ENCODE measurements at places on chromosomes 1 and 21.

- DNase-seq = no peak
Observed at GRCh38 chr1:8604041-8604945, 213.1 kb downstream of the RERE start.

DNA sequence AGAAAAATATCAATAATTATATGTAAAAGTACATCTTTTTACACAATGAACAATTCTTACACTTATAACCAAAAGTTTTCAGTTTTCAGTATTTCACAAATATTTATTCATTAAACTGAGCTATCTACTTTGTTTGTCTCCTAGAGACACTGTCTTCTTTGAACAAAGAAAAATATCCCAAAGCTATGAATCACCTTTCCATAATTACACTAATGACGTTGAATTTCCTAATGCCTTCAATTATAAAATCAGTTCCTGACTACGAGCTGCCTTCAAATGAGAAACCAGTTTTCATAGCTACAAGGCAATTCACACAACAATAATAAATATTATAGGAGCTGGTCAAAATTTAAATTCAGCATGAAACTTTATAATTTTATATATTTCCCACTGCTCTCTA lies 201.8 kb upstream of the BRINP3 start:
- DNase-seq = no peak

GRCh38 chr1:26028490-26028980 lies 7.0 kb downstream of the EXTL1 start:
- no peak for DNase-seq

GRCh38 chr1:160538985-160539651 lies 16.1 kb upstream of the SLAMF6 start:
- no peak for DNase-seq

DNA sequence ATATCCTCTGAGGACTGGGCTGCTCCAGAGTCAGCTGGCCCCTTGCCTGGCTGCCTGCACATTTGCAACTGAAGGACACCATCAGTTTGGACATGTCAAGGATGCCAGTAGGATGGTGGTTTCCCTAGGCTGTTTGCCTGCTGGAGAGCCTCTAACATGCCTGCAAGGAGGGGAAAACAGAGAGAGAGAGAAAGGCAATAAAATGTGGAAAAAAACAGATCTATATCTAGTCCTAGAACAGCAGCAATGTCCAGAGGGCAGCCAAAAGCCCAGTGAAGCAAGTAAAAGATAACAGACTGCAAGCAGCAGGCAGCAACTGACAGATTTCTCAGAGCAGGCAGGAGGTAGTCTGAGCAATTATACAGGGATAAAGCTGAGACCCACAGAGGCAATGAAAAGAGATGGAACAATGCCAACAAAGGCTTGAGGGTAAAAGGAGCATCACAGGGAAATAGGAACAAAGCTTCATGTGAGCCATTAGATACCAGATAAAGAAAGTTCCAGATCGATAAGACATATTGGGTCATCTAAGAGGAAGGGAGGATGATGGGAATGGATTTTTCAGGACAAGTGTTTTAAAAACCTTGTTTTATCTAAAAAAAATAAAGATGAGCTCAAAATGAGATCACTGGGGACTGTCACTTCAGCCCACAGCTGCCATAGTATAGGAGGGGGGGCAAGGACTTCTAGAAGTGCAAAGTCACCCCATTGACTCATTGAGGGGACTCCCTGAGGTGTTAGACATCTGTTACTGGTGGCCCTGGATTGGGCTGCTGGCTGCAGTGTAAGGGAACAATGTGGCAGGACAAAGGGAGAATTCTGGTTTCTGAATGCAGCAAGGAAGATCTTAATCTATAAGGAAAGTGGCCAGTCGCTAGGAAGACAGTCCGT lies 38.6 kb upstream of the GADD45A start:
- no peak for DNase-seq

- DNase-seq = no peak
Observed at GRCh38 chr1:9120312-9120958, 8.5 kb downstream of the GPR157 start.

DNA sequence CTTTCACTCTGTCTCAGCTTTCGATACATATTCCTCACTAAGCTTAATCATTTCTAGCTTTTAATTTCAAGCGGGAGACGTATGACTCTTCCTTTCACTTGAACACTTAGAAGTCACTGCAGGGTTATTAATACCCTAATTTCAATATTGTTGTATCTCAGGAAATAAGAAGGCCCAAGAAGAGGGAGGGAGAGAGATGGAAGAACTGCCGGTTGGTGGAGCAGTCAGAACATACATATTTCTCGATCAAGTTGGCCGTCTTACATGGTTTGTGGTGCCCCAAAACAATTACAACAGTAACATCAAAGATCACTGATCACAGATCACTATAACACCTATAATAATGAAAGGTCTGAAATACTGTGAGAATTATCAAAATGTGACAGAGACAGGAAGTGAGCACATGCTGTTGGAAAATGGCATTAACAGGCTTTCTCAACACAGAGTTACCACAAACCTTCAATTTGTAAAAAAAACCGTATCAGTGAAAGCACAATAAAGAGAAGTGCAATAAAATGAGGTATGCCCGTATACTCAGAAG lies 145.4 kb upstream of the HP1BP3 start:
- no peak for DNase-seq

DNA sequence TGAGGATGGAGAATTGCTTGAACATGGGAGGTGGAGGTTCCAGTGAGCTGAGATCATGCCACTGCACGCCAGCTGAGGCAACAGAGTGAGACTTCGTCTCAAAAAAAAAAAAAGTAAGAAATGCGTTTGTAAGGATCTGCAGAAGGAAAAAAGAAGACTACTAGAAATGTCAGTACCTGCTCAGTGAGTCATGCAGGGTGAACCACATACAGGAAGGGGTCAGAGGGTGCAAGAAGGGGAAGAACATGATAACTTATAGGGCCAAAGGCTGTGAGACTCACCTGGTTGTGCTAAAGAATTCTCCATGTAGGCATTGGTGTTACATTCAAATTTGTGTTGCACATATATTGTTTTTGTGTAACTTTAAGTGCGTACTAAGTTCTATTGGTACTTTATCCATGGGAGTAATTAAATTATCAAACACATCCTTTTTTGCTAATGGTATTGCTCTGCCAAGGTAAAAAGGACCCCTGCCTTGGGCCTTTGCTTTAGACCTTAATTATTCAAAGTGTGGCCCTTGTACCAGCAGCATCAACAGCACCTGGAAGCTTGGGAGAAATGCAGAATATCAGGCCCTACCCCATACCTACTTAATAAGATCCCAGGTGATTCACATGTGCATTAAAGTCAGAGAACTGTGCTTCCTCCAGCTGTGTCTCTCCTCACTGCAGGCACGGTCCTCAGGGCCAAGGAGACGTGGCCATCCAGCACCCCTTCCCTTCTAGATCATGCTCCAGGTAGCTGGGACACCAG lies 96.4 kb upstream of the PPP2R5A start:
- no peak for DNase-seq

GRCh38 chr1:209248649-209249279 lies 334.8 kb upstream of the CAMK1G start:
- DNase-seq = no peak

- DNase-seq = no peak
Observed at GRCh38 chr1:244836135-244836521, 670 bp downstream of the COX20 start.

DNA sequence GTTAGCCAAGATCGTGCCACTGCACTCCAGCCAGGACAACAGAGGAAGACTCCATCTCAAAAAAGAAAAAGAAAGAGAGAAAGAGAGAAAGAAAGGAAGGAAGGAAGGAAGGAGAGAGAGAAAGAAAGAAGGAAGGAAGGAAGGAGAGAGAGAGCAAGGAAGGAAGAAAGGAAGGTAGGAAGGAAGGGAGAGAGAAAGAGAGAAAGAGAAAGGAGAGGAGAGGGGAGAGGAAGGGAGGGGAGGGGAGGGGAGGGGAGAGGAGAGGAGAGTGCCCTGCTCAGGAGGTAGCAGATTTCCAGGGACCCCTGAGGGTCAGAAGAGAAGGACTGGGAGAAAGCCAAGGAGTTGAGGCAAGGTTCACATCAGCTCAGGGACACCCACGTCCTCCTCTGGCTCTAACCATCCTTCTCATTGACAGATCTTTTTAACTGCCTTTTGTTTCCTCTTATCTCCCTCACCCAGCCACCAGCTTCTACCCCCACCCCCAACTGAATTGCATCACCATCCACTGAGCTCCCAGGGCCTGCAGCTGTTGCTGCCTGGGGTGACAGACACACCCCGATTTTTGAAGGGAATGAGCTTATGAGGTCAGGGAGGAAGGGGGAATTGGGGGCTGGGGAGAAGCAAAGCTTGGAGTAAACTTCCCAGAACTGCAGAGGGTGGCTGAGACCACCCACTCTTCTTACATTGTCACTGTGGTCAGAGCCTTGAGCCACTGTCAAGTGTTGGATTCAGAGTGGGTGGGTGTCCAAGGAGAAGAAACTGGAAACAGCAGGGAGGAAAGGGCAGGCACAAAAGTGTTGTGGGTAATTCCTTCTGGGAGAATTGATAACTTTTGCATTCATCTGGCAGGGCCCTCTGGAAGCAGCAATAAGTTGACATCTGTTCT lies 91.6 kb downstream of the GLUL start:
- DNase-seq = no peak

- no peak for DNase-seq
Observed at GRCh38 chr1:197671140-197671539, 104.1 kb downstream of the DENND1B start.

DNA sequence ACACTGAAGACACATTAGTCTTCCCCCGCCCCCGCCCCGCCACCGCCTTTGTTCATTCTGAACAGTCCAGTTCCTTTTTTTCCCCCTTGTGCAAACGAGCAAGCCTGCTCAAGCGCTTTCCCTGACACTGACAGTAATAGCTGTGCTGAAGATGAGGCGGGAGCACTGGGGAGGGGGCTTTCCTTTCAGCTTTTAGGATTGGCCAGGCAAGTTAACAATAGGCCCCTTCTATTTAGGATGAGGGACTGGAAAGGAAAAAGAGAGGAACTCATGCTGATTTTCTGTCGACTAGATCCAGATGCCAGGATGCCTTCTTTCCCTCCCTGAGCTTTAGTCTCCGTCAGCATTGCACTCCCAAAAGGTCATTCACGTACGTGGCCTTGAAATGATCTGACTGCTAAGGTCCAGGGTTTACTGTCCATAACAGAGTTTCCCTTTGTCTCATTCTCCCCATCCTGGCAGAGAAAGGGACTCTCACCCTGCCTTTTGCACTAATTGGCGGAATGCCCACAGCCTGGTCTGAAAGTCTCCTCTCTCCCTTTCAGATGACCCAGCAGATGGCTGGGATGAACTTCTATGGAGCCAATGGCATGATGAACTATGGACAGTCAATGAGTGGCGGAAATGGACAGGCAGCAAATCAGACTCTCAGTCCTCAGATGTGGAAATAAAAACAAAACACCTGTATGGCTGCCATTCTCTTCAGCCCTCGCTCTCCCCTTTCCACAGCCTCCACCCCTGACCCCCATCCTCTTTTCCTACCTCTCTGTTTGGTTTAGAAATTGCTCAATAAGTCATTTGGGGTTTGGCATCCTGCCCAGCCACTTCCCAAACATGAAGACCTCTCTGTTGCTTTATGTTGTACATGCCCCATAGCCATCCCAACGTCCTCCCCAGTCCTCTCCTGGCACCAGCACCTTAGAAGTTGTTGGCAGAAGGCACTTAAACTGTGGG lies 28.6 kb upstream of the ZFP69B start:
- no peak for DNase-seq

DNA sequence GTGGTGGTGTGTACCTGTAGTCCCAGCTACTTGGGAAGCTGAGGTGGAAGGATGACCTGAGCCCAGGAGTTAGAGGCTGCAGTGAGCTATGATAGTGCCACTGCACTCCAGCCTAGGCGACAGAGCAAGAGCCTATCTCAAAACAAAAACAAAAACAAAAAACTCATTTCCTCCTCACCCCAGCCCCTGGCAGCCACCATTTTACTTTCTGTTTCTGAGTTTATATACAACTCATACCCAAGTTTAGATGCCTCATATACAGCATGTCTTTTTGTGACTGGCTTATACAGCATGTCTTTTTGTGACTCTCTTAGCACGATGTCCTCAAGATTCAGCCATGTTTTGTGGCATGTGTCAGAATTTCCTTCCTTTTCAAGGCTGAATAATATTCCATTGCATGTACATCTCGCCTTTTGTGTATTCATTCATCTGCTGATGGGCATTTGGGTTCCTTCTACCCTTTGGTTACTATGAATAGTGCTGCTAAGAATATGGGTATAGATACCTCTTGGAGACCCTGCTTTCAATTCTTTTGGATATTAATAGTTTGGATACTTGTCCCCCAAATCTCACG lies 14.7 kb downstream of the COA7 start:
- DNase-seq = no peak

- DNase-seq = no peak
Observed at GRCh38 chr1:171366816-171367215, 52.8 kb downstream of the FMO4 start.

GRCh38 chr1:110223127-110223526 lies 13.0 kb downstream of the KCNC4 start:
- no peak for DNase-seq

DNA sequence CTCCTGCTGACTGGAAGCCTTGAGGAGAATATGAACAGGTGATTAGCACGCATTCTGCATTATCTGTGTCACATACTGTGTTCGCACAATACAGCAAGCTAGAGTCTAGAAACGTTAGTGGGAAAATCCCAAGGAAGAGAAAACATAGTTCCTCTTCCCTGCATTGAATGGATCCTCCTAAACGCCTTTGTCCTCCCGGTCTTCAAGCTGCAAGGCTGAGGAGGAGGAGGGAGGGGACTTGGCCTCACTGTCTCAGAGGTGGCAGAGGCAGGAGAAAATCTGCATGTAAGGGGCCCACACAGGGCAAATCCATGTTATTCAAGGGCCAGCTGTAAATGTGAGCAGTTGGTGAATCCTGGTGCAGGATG lies 34.4 kb downstream of the WNT9A start:
- DNase-seq = no peak

DNA sequence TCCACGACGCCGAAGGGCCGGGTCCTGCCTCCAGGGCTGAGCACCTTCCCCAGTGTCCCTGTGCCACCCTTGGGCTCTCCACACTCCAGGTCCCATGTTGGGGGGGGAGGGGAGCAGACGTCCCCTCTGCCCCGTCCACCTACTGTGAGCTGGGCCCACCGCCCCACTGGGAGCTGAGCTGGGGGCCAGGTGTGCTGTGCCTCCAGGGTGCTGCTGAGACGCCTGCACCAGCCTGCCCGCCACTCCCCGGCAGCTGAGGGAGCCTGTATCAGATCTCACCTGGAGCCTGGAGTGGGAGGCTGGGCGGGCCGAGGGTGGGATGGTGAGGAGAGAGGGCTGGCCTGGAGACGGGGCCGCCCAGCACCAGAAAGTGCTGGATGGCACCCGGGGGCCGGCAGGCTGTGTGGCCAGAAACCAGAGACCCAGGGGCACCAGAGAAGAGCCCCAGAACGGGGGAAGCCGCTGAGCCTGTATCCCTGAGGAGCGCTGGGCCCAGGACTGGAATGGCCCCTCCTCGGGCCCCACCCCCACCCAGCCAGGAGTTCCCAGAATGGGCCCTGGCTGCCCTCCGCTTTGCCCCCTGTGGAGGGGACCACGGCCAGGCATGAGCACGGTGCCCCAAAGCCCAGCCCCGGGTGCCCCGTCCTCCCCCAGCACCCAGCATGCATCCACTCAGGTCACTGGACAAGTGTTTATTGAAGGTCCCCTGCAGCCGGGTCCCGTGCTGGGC lies 3.4 kb downstream of the TNFRSF18 start:
- no peak for DNase-seq

GRCh38 chr1:24754229-24754628 lies 9.0 kb downstream of the CLIC4 start:
- DNase-seq = no peak

- DNase-seq = no peak
Observed at GRCh38 chr1:118333601-118334210, 148.7 kb upstream of the SPAG17 start.

- DNase-seq = no peak
Observed at GRCh38 chr1:82299656-82300055, 498.9 kb downstream of the ADGRL2 start.
